SJSA1 (cell line): ENCODE measurements at places on chromosomes 7 and 10.

DNA sequence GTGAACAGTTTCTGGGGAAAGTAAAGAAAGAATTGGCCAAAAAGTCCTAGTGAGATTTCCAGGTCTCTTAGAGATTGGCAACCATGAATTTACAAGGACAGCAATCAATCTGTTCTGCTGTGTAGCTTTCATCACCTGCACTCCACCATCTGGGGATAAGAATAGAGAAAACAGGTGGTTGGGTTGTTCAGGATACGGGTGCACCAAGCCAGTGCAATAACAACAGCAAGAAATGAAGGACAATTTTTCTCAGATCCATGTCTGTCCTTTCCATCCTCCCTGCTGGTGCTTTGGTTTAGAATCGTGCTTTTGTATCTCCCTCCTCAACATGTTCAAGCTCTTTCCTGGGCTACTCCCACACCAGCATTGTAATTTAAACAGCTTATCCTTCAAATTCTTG is 787.7 kb downstream of the GRID1 start:
- no peak for DNase-seq

DNA sequence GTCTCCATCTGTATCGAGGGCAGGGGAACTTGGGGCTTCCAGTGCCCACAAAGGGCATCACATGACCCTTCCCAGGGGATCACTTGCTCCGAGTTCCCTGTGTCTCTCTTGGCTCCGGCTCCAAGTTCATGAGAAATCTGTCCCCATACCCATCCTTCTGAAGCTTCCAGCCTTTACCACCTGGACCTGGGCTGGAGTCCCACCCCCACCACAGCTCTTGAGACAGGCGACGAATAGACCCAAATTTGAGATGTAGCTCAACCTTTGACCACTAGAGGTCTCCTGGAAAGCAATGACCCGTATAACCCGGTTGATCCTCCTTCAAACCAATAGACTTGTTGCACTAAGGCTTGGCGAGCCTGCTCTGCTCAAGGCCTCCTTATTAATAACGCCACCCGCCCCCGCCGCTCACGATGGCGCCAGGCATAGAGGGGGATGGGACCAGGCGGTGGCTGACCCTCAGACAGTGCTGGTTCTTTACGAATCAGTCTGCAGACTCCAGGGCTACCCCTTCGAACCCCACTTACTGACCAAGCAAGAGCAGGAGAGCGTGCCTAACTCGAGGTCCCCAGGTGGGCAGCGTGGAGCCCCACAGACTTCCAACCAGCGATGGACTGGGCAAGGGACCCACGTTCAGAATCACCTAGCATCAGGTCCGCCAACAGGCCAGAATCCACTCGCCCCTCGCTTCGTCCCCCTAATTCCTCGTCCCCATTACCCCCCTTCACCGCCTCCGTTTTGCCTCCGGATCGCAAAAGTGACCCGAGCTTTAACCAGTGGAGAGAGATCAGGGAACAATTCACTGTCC is 4.4 kb upstream of the ARID5B start:
- DNase-seq = peak; percentile 10

GRCh38 chr10:71213127-71213621 is 804 bp downstream of the UNC5B start:
- no peak for DNase-seq

DNA sequence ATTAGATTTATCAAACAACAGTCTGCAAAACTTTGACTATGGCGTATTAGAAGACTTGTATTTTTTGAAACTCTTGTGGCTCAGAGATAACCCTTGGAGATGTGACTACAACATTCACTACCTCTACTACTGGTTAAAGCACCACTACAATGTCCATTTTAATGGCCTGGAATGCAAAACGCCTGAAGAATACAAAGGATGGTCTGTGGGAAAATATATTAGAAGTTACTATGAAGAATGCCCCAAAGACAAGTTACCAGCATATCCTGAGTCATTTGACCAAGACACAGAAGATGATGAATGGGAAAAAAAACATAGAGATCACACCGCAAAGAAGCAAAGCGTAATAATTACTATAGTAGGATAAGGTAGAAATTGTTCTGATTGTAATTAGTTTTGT is 31.4 kb downstream of the LRRC17 start:
- DNase-seq = no peak

DNA sequence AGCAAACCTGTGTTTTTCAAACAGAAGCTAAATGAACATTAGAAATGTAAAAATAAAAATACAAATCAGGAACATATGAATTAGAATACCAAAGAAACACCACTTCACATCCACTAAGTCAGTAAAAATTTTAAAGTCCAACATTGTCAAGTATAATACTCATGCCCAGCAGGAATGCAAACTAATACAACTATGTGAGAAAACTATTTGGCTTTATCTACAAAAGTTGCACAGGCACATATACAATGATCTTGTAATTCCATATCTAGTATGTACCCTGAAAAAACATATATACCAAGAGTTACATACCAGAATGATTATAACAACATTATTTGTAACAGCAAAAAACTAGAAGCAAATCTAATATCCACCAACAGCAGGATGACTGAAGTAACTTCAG is 91.1 kb downstream of the RNF32 start:
- no peak for DNase-seq

DNA sequence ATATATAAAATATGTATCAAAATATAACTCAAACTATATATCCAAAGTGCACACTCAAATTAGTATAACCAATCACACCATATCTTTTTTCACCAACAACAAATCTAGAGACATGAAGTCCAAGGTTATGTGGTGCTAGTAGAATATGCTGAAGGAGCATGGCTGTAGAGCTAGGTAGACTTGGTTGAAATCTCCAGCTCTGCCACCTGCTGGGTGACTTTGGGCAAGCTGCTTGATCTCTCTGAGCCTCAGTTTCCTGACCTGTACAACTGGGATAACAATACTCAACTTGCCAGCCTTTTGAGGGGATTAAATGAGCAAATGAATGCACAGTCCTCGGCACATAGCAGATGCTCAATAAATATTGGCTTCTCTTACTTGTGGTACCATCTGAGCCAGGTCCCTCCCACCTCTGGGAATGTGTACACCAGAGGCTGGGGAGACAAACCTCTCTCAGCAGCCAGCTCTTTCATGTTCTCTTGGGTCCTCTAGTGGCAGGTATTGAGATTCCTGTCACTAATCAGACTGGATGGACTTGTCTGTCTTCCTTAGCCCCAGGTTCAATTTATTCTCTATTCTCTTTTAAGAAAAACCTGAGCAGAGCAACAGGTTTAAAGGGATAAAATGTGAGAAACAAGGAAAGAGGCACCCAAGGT is 94.3 kb upstream of the PDE1C start:
- peak; percentile 62 for DNase-seq

DNA sequence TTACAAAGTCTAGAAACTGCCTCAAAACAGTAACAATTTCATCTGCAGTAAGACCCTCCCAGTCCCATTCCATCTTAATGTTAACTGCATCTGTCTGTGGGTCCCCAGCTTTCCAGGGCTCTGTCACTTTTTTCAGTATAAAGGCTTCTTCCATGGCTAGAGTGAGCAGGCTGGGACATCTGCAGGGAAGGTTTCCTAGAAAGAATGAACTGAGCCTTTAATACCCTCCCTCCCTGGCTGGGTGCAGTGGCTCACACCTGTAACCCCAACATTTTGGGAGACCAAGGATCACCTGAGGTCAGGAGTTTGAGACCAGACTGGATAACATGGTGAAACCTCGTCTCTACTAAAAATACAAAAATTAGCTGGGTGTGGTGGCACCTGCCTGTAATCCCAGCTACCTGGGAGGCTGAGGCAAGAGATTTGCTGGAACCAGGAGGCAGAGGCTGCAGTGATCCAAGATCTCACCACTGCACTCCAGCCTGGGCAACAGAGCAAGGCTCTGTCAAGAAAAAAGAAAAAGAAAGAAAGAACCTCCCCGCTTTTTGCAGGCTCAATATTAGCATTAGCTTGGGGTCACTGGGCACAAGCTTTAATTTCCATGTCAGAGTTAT is 3.4 kb downstream of the ERV3-1 start:
- no peak for DNase-seq

DNA sequence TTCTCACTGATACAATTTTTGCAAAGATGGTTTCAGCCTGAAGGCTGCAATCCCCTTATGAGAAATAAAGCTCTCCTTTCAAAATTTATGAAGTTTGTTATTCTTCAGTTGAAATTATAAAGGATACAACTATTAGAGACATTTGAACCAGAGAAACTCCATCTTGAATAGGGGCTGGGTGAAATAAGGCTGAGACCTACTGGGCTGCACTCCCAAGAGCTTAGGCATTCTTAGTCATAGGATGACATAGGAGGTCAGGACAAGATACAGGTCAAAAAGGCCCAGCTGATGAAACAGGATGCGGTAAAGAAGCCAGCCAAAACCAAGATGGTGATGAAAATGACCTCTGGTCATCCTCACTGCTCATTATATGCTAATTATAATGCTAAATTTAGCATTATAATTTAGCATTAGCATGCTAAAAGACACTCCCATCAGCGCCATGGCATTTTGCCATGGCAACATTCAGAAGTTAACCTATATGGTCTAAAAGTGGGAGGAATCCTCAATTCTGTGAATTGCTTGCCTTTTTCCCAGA is 22.4 kb upstream of the IFIT1B start:
- no peak for DNase-seq

- DNase-seq = no peak
Observed at GRCh38 chr10:132939378-132939955, 2.9 kb downstream of the CFAP46 start.
